Neural progenitor cell (in vitro differentiated cells): ENCODE measurements at places on chromosomes 3 and 15.

GRCh38 chr15:25795712-25796111, 67.4 kb downstream of the ATP10A start:
- no peak for DNase-seq

DNA sequence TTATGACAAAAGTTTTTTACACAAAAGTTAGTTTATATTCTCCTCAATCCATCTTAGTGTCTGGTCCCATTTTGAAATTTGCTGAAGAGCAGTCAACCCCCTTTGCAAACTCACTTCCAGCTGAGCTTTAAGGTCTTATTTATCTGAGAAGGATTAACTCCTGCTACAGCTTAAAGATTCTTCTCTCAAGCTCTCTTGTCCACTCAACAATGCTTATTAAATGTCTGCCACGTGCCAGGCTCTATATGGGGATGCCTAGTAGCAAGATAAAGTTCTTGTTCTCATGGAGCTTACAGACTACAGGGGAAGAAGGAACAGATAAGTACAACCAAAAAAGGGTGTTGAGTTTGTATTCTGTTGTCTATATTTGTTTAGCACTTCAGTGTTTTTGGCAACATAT, 18.7 kb downstream of the TMPRSS7 start:
- DNase-seq: peak; percentile 64

DNA sequence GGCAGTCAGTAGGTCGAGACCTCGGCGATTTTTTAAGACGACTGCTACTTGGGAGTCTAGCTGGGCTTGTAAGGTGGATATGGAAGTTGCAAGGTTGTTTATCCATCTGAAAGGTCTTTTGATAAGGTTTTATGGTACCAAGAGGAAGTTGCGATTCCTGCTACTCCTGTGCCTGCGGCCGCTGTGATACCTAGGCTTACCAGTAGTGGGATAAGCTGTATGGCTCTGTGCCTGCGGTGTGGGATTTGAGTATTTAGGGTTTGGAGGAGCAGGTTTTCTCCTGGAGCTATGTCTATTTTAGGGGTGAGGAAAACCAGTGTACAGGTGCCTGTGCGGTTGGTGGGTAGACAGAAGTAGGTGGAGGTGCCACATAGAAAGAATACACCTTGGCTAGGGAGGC, 1059.8 kb downstream of the SI start:
- no peak for DNase-seq

- no peak for DNase-seq
These were observed 34.7 kb upstream of the BDH1 start for GRCh38 chr3:197590313-197590962.

- no peak for DNase-seq
These were observed 34.3 kb upstream of the MANF start for GRCh38 chr3:51350751-51351150.

GRCh38 chr15:37765786-37766185, 168.7 kb upstream of the TMCO5A start:
- no peak for DNase-seq

DNA sequence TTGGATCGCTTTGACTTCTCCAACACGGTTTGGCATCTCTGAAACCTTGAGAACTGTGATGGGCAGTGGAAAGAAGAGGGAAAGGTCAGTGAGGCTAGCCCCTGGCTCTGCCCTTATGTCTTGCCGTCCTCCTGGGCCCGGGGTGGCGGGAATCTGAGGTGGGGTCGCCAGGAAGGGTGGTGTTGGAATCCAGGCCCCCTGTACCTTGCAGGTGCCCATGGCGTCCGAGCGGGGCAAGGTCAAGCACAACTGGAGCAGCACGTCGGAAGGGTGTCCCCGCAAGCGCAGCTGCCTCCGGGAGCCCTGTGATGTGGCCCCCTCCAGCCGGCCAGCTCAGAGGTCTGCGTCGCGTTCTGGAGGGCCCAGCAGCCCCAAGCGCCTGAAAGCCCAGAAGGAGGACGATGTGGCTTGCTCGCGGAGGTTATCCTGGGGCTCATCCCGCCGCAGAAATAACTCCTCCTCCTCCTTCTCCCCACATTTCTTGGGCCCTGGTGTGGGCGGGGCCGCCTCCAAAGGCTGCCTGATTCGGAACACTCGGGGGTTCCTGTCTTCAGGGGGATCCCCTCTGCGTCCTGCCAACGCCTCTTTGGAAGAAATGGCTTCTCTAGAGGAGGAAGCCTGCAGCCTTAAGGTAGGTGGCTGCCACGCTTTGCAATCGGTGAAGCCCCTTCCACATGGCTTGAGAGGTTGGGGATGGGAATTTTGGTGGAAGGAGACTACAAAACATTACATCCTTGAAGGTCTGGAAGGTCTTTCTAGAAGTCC, 907 bp downstream of the TATDN2 start:
- peak; percentile 55 for DNase-seq

DNA sequence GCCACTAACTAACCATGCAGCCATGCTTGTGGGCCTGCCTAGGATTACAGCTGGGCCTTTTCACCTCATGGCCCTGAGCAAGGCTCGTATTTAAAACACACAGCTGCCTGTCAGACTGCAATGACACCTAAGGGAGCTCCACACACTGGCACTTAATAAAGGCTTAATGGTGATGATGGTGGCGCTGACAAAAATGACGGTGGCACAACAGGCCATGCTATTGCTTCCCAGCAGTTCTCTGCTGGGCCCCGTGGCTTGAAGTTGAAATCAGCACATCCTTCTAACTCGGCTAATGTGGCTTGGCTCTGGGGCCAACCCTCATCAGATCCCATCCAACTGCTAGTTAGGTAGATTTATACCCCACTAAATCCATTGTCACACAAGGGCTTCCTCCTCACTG, 112.9 kb downstream of the FHIT start:
- DNase-seq: no peak

- DNase-seq: no peak
These were observed 185.6 kb upstream of the ADAMTS9 start for GRCh38 chr3:64873400-64873799.

GRCh38 chr15:61057376-61057775, 171.7 kb downstream of the RORA start:
- no peak for DNase-seq

GRCh38 chr15:49742381-49742780, 121.5 kb downstream of the DTWD1 start:
- no peak for DNase-seq

- DNase-seq: no peak
These were observed 18.4 kb upstream of the ZBTB47 start for GRCh38 chr3:42635111-42635510.

DNA sequence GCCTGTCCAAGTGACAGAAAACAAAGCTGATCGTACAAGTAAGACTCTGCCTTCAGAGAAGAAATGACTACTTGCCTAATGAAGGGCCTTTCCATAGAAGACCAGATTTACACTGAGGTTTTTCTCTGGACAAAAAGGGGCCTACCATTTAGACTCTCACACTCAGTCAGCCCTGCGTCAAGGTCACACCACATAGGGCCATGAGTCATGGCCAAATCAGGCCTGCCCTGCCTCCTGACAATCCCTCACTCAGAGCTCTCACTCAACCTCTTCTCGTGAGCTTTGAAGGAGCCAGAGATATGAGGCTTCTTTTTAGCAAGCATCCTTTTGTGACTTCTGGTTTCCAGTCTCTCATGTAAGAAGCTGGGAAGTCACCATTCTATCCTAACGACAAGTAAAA, 68.1 kb upstream of the NMNAT3 start:
- no peak for DNase-seq

GRCh38 chr15:40471105-40471807, 472 bp downstream of the CHST14 start:
- peak; percentile 74 for DNase-seq

- peak; percentile 77 for DNase-seq
These were observed at the start of gene MAGEL2 for GRCh38 chr15:23647421-23648370. Gene MAGEL2 (minus strand): TSS chr15:23647867. CDS start chr15:23647742, 125 bp downstream.

DNA sequence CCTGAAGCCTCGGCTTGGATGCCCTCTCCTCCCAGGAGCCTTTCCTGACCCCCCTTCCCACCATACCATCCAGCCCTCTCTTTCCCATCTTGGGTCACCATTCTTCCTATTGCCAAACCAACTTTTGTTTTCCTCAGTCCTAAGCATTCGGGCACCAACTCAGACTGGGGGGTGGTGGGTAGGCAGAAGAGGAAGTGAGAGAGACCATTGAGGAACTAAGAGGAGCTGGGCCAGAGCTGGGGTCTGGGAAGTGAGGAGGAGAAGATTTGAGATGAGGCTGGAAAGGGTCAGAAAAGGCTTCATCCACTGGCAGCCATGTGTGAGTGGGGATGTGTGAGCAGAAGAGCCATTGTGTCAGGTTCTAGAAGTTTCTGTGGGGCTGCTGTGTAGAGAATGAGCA, 37.7 kb downstream of the TKT start:
- no peak for DNase-seq

DNA sequence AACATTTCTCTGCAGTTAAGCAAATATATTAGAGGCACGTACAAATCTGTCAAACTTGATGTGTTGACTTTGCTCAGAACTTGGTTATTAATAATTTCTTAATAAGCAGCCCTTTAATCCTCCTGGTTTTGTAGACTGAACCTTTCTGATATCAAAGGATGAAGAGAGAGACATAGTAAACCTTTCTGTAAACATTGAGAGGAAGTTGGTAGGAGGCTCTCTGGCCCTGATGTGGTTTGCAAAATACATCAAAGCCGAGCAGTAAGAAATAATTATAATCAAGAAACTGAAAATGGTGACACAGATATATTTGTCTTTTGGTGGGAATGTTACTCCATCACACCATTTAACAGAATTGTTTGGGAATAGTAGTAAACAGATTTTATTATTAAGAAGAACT, 111.9 kb downstream of the OXSM start:
- no peak for DNase-seq

DNA sequence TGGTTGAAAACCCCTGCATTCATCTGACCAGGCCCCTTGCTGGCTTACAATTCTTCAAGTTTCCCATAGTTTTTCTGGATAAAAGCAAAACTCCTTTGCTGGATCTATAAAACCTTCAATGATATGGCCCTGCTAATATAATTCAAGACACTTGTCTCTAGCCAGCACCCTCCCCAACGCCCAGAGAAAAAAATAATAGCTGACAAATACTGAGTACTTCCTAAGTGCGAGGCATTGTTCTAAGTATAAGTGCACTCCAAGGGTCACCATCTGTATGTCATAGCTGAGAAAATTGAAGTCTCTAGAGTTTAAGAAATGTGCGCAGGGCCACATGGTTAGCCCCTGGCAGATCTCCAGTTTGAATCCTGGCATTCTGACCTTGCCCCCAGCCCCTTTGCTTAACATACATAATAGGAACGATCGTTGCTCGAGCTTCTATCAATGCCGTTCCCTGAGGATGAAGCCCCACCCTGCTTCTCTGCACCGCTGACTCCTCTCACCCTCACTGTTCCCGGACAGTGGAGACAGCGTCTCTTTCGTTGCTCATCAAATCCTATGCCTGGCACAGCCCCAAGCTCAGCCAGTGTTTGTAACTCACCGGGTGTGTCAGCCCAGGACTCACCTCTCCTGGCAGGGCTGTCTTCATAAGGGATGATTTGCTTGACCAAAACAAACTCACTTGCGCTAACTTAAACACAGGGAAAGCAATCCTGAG, 377.1 kb upstream of the PROK2 start:
- DNase-seq: no peak
